ENCODE measurements at places on chromosomes 2 and 18. TPM values are rescaled to one million over a fixed set of nuclear protein-coding genes. Genes with fewer than 3 reads are reported as not detected.

The KCNG3 gene
- 0.77 TPM for total RNA-seq

DNA sequence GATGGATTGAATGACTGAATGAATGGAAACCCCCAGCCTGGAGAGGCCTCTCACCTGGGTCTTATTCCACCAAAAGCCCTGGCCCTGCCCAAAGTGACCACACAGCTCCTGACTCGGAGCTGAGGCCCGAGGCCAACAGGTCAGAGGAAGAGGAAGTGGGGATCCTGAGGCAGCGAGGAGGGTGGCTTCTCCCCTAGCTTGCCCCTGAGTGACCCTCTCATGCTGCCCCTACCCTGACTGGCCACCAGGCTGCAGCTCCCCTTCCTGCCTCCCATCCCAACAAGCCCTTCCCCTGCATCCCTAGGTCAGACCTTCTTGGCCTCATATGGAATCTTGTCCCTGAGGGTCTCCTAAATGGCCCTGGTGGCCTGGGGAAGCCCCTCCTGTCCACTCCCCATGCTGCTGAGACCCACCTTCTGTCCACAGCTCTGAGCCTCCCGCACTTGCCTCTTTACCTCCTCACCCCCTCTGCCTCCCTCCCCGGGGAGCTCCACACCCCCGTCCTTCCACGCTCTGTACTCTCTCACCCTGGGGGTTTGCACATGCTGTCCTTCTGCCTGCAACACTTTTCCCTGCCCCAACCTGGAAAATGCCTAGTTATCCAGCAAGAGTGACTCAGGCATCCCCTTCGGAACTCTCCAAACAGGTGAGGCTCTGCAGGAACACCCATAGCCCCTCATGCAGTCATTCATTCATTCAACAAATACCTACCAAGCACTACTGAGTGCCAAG, 134.8 kb upstream of the HDAC4 start:
- DNase-seq, result no peak

DNA sequence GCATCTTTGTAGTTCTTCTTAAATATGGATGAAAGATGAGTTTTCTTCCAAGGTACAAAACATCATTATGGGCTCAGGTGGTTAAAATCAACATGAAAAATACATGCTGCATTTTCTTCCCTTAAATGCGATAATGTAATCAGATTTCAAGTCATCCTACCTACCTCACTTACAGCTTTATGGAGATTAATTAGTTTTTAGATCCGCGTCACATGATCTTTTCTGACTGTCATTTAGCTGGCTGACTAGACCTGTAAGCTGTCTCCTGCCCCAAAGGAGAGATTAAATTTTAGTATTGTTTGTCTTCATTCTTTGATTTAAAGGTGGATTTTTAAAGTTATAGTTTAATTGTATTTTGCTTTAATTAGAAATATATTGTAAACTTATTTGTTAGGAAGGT, 678.0 kb upstream of the ZEB2 start:
- DNase-seq, result no peak

DNA sequence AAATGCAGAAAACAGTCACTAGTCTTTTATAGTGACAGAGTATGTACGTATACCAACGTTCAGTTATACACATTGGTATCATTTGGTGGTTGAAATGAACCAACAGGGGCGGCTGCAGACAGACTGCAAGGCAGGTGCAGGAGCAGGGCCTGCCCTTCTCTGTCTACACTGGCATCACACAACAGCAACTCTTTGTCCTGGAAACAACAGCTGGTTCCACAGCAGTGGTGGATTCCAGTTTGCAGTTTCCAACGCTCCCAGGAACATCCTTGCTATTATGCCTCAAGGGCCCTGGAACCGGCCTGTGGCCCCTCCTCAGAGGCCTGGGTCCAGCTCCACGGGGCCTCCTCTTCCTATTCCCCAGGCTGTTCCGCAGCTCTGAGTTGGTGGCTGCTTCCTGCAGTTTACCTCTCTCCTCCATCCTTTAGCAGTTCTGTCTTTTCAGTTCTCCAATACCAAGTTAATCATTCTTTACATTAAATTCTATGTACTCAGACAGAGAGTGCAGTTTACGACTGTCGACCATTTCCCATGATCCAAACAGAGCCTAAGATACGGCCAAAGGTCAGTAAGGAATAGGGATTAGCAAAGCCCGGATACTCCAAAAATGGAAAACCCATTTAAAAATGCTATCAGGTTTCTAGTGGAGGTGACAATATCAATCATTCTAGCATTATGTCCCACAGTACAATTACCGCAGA, 87.8 kb downstream of the NOL10 start:
- no peak for DNase-seq

DNA sequence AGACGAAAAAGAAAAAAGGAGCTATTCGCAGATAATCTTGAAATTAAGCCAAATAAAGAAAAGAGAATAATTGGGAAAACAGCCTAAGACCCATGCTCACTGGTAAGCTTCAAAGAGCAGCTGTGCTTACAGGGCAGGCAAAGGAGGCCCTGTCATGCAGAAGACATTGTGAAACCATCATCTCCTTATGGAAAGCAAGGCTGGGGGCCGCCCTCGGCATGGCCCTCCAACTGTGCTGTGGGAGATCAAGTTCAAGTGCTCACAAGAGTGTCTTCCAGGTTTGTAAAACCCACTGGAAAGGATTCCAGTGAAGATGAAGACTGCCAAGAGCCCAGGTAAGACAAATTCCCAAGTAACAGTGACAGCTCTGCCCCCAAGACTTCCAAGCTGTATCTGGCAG, 32.2 kb downstream of the ACVR1 start:
- no peak for DNase-seq

The SPATA3 gene
- not detected for total RNA-seq

The C2orf66 gene
- total RNA-seq, result 0.15 TPM

DNA sequence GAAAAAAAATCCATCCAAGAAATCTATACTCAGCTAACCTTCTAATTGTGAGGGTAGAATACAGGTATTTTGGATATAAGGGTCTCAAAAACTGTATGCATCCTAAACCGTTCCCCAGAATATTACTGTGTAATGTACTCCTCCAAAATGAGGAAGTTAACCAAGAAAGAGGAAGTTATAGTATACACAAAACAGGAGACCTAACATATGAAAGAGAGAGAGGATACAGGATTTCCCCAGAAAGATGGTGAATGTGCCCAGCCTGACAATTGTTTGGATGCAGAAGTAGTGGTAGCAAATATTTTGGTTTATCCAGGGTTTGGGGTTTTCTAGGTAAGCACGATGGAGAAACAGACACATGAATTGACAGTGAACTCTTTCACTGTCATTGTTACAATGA, 50.6 kb downstream of the GALNT3 start:
- DNase-seq, result no peak

DNA sequence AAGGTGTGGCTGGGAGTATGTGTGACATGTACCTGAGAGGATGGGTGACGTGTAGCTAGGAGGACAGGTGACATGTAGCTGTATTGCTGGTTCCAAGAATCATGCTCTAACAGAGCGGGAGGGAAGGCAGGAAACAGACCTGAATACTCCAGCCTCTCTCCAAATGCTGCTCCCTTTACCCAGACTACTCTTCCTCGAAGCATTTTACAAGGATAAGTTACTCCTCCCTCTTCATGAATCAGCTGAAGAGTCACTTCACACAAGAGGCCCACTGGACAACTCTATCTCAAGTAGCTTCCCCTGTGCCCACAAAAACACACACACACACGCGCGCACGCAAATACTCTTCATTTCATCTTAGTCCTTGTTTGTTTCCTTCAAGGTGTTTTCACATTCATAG, 52.6 kb upstream of the KIDINS220 start:
- DNase-seq, result no peak
